ENCODE measurements at places on chromosomes 12 and 14.

- no peak for DNase-seq
Observed at GRCh38 chr12:46493834-46494181, 121.2 kb upstream of the SLC38A2 start.

GRCh38 chr12:131764738-131765137 lies 53.8 kb downstream of the SFSWAP start:
- no peak for DNase-seq

GRCh38 chr12:127998988-127999387 lies 268.0 kb upstream of the TMEM132C start:
- DNase-seq, result no peak

GRCh38 chr14:62691647-62692489 lies 353.4 kb downstream of the KCNH5 start:
- DNase-seq, result peak; percentile 29

- no peak for DNase-seq
Observed at GRCh38 chr12:87155621-87156020, 873.6 kb downstream of the C12orf50 start.

GRCh38 chr12:11846488-11846887 lies 197.0 kb downstream of the ETV6 start:
- DNase-seq, result no peak

DNA sequence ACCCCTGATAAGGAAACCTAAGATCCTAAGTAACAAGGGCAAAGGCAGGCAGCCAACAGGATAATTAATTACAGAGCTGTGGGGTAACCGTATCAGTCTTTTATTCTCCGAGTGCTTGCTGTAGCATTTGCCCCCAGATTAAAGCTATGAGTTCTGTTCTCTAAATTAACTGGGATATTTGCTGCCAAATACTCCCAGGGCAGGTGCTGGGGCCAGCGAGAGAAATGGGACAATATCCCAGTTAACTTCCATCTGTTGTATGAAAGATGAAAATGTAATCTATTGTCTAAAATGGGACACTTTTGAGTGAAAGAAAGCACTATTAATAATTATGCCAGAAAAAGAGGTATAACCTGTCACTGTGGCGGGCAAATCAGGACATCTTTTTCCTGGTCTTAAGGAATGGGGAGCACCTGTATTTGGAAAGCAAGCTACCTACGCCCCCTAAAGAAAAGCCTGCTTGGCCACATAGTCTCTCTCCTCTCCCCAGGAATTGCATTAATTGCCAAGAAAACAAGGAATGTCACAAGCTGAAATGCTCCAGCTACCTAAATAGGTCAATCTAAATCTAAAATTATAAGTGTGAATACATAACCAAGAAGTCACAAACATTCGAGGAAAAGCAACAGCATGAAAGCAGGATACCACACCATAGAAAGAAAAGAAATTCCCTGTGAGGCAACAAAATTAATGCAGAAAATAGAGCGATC lies 26.7 kb upstream of the CFAP54 start:
- no peak for DNase-seq

DNA sequence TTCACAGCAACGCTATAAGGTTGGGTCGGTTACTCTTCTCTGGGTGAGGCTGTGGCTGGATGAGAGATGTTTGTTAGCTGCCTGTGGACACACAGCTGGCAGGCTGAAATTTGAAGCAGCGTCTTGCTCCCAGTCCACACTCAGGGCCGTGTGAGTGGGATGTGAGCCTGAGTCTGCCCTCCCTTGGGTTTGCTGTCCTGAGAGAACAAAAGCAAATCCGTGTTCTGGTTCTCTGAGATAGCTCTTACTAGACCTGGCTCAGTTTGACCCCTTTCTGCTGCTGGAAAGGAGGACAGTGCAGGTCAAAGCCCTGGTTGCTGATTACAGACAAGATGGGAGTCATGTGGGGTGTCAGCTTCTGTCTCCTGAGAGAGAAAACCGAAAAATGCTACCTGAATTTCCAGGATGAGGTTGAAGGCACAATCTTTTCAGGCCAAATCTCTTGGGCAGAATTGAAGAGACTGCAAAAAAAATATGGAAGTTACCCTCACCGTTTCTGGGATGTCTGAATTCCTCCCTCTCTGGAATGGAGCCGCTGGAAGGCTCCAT lies 270.8 kb downstream of the ZFP36L1 start:
- no peak for DNase-seq

DNA sequence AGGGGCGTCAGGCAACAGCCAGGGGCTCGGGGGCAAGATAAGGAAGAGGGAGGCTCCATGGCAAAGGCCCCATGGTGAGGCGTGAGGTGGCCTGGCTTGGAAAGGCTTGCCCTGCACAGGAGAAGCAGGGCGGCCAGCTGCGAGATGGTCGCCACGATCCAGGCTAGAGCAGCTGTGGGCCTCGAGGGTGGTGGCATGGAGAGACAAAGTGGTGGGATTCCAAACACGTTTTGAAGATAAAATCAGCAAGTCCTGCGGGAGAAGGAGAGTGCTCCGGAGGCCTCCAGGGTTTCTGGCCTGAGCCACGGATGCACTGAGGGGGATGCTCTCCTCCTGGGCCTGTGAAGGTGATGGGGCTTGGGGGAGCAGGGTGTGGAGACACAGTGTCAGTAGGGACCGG lies 20.5 kb upstream of the DLK1 start:
- DNase-seq, result no peak

- no peak for DNase-seq
Observed at GRCh38 chr12:124411281-124411878, 116.5 kb downstream of the RFLNA start.

- DNase-seq, result no peak
Observed at GRCh38 chr12:68529869-68530268, 80.8 kb upstream of the RAP1B start.

- DNase-seq, result no peak
Observed at GRCh38 chr14:37122919-37123639, 49.3 kb downstream of the SLC25A21 start.

DNA sequence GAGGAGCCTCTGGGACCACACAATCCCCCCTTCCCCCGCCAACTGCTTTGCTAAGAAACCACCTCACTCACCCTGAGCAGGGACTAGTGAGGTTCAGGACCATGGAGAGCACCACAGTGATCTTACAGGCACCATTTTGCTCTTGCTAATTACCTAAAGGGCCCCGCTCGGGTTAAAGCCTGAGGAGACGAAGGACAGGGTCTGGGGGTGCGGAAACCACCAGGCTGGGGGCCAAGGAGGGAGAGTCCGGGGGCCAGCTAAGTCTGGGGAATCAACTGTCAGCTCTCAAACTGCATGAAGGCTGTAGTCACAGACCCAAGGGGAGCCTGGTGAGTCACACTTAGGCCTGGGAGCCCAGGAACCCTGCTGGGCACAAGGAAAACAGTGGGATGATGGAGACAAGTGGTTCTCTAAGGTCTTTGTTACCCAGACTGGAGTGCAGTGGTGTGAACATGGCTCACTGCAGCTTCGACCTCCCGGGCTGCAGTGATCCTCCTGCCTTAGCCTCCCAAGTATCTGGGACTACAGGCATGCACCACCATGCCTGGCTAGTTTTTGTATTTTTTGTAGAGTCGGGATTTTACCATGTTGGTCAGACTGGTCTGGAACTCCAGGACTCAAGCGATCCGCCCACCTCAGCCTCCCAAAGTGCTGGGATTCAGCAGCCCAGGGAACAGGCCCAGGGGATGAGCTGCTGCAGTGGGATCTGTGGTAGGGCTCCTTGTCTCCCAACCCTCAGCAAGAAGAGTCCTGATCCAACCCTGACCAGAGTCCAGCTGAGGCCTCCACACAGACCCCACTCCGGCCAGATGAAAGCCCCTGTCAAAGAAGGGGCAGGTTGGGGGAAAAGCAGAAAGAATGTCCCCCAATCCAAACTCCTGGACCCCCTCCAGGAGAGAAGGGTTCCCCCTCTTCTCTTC lies 98.8 kb downstream of the CALM1 start:
- DNase-seq, result no peak

DNA sequence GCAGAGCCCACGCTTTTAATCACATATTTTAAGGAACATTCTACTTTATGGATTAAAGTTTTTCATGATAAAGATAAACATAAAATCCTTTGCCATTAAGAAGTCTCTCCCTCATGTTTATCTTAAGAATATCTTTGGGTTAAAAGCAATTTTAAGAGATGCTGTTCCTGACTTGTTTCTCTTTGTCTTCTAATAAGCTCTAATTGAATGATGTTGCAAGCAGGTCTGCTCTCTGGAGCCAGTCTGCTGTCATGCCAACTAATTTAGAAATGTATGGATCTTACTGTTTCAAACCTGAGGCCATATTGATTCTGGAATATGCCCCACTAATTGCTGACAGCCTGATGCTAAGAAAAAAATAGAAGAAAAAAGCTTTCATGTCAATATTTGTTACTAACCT lies 173.6 kb downstream of the TTC8 start:
- DNase-seq, result no peak

- DNase-seq, result no peak
Observed at GRCh38 chr14:81234278-81234677, 13.5 kb upstream of the GTF2A1 start.

GRCh38 chr12:130576371-130576816 lies 139.7 kb downstream of the RIMBP2 start:
- no peak for DNase-seq

DNA sequence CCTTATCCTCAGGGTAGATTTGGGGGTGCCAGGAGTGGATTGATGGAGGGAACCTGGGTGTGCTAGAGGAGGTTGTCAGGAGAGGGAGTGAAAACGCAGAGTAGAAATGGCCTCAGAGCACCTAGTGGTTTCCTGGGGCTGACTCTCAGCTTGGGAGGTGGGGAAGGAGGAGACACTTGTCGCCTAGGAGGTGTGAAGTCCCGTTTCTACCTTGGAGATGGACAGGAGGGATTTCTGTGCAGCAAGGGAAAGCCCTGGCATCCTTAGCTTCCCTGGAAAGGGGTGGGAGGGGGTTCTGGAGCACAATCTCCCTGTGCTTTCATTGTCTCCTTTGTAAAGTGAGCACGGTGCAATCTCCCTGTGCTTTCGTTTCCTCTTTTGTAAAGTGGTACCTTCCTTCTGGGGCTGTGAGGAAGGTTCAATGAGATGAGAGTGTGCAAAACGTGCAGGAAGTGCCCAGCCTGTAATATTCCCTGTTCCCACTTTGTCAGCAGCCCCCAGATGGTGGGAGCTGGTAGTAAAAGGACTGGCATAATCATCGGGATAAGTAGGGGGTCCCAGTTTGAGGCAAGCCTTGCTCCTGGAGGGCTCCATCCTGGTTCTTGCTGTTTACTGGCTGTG lies 1.6 kb downstream of the OAS3 start:
- DNase-seq, result no peak

DNA sequence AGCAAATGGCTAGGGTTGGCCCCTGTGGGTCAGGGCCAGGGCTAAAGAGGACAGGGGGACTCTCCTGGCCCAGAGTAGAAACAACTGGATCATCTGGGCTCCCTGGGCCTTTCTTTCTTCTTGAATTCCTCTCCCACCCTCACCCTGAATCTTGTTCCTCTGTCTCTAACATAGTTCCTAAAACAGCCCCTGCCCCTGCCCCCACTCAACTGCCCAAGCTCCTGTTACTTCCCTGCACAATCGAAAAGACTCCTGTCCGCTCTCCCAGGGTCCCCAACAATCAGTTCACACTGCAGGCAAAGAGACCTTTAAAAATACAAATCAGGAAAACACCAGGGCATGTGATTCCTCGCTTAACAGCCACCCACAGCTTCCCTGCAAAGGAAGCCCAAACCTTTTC lies 18.0 kb upstream of the ANKRD33 start:
- no peak for DNase-seq

- no peak for DNase-seq
Observed at GRCh38 chr14:58807191-58807590, 169.4 kb downstream of the DACT1 start.

DNA sequence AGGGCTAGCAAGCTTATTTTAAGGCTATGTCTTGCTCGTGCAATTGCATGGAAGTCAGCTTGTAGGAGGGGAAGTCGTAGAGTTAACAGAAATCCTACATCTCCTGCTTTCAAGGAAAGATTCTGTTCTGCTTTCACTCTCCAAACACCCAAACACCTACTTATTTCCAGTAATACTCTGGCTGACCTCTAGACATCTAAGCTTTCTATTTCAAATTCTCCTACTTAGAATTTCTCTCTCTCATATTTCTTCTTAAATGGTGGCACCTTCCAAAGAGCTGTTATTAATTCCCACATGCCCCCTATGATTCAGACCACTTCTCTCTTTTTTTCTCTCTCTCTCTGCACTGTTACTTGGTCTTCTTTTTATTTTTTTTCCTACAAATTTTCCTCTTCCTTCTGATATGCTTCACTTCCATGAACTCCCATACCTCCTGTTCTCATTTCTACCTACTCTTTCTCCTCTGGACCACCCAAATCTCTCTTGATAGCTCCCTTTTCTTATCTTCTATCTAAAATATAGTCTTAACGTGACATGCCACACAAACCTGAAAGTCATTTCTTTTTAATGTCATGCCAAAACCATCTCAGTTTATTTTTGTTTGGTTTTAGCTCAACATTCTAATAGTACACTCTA lies 90.8 kb downstream of the RPS6KA5 start:
- DNase-seq, result no peak

DNA sequence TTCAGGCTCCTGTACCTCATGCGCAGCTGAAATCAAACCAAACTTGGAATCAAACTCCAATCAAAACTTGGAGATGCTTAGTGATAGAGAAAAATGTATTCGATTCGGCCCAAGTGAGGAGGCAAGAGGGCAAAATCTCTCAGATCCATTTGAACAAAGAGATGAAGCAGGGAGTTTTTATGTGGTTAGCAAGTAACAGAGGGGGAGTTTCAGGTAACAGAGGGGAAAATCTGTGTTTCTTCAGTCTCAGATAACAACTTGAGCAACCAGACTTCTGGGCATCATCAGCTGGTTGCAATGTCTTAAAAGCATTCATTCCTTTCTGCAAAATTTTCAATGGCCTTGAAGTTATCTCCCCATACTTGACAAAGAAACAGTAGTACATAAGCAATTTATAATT lies 245.1 kb upstream of the AVPR1A start:
- DNase-seq, result no peak

DNA sequence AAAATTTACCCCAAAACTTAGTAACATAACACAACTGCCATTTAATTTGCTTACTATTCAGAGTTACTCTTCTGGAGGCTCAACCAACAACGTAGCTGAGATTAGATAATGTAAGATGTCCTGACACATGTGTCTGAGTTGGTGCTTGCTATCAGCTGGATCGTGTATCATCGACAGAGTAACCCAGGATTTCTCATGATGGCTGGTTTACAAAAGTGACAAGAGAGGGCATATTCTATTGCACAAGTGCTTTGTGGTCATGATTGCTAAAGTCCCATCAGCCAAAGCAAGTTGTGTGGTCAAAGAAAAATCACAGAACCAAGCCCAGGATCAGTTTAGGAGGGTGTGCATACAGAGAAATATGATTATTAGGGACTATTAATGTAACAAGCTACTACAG lies 73.4 kb downstream of the CAPZA3 start:
- DNase-seq, result no peak

GRCh38 chr12:28998662-28999120 lies 150.4 kb upstream of the FAR2 start:
- DNase-seq, result no peak

DNA sequence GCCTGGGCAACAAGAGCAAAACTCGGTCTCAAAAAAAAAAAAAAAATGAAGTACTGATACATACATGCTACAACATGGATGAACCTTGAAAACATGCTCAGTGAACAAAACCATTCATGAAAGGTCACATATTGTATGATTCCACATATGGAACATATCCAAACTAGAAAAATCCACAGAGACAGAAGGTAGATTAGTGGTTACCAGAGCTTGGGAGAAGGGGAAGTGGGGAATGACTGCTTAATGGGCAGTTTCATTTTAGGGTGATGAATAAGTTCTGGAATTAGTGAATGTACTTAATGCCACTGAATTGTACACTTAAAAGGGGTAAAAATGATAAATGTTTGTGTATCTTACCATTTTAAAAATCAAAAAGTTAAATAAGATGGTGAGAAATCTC lies 2.7 kb downstream of the ITGB7 start:
- no peak for DNase-seq

GRCh38 chr14:79442786-79443185 lies 768.5 kb downstream of the DIO2 start:
- no peak for DNase-seq

GRCh38 chr14:59847711-59848110 lies 22.9 kb downstream of the RTN1 start:
- DNase-seq, result no peak

Measured in NCI-H187 treated with DMSO at 0.1 percent for 48 hours (cell line).